Erythroblast (primary cell): ENCODE measurements at places on chromosomes 16 and 17.

GRCh38 chr17:61279476-61280145, 120.0 kb upstream of the TBX2 start:
- no peak for DNase-seq

- no peak for DNase-seq
Measured at GRCh38 chr17:58279736-58280479, 827 bp downstream of the MPO start.

DNA sequence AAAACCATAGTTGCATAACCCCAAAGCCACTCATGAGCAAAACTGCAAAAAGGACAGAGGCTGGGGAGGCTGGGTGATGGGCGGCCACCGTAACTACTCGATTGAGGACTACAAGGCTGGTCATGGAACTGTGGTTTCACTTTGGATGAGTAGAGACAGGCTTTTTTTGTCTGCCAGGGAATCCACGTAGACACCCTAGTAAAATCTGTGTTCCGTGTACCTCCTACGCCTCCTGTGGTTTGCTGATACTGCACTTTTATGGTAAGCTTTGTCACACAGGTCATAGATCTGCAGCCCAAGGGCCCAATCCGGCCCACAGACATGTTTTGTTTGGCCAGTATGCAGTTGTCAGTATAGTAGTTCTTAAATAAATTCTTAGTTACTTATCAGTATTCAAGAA, 2.2 kb upstream of the TLCD3B start:
- DNase-seq = no peak

- no peak for DNase-seq
Measured at GRCh38 chr16:87600246-87600645, 2.1 kb upstream of the JPH3 start.

DNA sequence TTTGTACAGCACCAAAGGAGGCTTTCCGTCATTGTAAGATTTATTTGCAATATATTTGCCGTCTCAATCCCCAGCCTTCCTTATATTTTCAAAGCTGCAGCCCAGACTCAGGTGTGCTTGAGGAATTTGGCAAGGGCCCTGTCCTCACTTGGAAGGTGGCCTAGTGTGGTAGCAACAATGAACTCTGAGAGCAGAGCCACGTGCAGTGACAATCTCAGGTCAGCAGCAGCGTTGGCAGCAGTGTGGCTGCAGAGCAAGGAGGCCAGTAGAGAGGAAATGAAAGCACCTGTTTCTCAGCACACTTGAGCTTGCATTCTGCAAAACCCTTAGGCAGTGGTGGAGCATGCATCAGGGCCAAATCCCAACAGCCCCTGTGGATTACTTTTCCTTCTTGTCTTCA, 613.5 kb downstream of the RBFOX1 start:
- DNase-seq = no peak

DNA sequence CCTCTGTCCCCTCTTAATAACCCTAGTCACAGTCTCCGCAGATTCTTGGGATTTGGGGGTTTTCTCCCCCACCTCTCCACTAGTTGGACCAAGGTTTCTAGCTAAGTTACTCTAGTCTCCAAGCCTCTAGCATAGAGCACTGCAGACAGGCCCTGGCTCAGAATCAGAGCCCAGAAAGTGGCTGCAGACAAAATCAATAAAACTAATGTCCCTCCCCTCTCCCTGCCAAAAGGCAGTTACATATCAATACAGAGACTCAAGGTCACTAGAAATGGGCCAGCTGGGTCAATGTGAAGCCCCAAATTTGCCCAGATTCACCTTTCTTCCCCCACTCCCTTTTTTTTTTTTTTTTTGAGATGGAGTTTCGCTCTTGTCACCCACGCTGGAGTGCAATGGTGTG, 5.6 kb downstream of the CCL22 start:
- no peak for DNase-seq

GRCh38 chr17:46192189-46192438, 1.1 kb downstream of the KANSL1 start:
- no peak for DNase-seq

- no peak for DNase-seq
Measured at GRCh38 chr17:65660947-65661346, 99.5 kb upstream of the AXIN2 start.

- no peak for DNase-seq
Measured at GRCh38 chr17:78044280-78044835, 84.2 kb downstream of the TMC6 start.

DNA sequence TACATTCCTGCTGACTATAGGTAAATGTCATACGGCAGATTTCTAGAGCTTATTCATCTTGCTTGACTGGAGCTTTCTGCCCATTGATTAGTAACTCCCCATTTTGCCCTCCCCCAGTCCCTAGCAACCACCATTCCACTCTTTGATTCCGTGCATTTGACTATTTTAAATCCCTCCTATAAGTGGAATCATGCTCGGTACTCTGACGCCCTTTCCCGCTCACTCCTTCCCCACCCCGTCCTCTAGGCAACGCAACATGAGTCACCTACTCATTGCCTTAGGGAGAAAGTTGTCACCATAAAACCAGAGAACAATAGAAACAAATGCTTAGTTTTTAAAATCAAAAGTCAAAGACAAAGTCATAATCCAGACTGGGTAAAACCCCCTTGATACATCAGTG, 45.5 kb upstream of the RBBP6 start:
- DNase-seq = no peak

- DNase-seq = no peak
Measured at GRCh38 chr17:19391432-19391831, 4.4 kb upstream of the MFAP4 start.

- no peak for DNase-seq
Measured at GRCh38 chr16:57749101-57749692, 13.6 kb downstream of the KATNB1 start.

DNA sequence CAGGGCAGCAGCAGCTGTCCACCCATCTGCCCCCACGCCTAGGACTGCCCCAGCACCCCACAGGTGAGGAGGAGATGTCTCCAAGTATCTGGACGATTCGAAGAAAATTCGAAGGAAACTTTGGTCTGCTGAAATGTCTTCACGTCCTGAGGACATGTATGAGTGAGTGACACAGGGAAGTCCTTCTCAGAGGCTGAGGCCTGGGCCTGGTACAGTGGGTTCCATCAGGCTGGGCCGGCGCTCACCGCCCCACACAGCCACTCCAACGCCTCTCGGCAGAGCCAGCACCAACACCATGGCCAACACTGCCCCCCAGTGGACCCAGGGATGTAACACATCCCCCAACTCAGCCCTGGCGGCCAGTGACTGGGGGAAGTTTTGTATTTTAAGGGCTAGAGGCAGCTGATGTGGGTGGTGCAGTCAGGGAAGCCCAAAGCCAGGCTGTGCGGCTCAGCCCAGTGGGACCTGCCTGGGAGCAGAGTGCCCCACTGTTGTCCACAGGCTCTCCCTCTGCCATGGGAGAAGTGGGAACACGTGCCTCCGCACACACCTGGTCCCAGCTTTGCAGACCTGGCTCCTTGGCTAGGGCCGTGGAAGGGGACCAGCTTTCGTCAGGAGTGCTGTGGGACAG, 55.8 kb upstream of the FASN start:
- DNase-seq = peak; percentile 89

DNA sequence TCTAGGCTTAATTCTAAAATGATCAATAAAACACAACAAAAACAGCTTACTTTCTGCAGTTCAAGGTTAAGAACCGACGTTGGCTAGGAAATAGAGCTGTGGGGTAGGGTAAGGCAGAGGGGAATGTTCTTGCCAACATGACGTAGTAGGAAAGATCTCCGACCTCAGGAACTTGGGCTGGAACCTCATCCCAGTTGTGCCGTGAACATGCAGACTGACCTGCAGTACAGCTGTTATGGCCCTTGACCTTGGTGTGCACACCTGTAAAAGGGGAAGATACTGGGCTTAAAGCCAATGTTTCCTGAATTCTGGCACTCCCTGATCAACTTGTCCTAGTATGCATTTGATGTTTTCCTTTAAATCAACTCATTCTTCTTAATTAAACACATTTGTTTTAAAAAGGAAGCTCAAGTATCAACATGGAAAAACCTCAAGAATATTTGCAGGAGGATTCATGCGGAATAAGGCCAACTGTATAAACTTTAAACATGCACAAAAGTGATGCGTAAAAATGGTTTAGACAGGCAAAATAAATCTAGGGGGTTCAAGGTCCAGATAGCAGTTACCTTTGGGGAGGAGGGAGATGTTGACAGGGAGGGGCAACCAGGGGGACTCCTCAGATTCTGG, 14.2 kb upstream of the SLC6A2 start:
- no peak for DNase-seq

GRCh38 chr17:81402981-81403467, 7.8 kb downstream of the BAHCC1 start:
- no peak for DNase-seq

DNA sequence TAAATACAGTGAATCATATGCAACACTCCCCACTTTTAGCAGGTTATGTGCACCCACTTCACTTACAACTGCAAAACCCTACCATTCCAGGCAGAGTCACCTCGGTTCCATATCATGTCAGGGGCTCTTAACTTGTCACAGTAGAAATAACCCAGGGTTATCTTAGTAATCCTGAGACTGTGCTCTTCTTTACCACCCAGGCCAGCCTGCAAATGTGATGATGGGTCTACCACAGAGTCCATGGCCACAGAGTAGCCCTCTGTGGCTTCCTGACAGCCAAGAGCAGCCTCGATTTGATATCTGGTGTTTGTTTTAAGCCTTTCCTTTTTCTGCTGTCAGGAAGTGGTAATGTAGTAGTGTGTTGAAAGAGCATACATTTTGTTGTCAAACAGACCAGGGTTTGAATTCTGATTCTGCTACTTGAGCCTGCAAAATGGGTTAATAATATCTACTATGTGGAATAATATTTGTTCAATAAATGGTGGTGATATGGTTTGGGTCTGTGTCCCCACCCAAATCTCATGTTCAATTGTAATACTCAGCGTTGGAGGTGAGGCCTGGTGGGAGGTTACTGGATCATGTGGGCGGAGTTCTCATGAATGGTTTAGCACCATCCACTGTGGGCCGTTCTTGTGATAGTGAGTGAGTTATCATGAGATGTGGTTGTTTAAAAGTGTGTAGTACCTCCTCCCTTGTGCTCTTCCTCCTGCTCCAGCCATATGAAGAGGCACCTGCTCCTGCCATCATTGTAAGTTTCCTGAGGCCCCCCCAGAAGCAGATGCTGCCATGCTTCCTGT, 416.5 kb downstream of the UTP18 start:
- no peak for DNase-seq

DNA sequence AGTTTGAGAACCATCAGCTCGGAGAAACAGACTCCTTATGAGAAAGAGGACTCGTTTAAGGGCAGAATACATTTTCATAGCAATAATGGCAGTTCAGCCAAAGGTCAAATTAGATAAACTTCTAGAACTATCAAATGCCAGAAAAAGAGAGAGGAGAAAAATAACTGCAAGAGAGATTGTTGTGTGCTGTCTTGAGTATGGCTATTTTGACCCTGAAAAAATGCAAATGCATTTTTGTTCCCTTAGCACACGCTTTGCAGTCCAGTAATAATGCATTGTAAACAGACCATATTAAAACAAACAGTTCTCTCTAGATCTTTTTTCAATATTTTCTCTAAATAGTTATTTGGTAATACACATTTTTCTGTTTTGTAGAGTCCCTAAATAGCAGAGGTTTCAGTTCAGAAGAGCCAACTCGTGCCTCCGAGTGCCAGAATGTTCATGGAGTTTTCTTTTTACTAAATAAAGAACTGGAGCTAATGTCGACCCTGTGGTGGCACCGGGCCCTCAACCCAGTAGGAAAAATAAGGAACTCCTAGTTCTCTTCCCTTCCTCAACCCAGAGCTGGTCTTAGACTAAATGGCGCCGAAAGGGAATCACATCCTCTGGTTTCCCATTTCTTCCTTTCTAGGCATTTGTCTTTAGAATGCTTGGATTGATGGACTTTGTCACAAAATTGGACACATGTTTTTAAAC, 298.0 kb downstream of the MAP2K4 start:
- no peak for DNase-seq

DNA sequence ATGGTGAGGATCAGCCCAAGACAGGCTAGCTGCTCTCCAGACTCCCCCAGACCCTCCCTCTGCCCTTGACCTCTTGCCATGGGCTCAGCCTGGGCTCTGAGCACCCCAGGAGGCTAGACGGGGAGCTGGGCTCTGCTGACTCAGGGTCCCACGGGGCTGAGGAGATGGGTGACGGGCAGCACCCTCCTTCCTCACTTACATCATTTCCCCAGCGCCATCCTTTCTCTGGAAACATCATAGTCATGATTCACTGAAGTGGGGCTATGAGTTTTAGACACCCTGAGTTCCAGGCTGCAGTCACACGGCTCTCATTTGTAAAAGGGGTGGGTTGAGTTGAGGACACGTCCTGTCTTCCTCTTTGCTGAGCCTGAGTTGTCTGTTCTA, 3.0 kb upstream of the ITGAX start:
- DNase-seq = no peak

DNA sequence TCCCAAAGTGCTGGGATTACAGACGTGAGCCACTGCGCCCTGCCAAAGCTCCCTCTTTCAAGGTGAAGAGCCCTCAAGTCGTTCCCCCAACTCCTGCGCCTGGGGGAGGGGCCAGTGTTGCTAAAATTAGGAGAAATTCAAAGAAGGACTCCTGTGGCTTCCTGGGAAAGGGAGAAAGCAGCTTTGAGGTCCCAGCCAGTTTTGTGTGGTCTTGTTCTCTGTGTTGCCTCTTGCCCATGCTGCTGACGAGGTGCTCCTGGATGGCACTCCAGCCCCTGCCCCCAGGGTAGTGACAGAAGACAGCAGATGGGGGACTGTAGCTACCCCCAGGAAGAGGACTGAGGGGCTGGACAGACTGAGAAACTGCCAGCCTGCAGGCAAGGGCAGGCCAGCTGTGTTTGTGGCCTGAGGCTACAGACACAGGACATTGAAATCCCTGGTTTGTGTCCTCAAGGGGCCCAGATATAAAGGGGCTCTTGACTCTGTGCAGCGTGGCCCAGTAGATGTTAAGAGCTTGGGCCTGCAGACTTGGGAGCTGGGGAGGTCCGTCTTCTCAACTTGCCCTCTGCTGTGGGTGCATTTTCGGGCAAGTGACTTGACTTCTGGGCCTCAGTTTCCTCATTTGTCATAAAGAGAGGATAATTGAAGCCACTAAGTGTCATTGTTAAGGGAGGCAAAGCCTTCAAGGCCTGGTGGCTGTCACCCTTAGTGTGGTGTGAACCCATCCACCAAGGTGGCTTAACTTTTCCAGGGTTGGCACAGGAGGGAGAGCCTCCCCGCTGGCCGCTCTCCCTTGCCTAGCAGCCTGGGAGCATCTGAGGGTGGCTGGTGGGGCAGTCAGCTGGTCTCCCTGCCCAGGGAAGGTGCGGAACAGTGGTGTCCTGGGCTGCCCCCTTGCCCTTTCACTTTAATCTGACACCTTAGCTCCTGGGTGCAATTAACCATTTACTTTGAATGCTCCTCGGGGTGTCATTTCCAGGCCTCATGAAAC, 4.1 kb downstream of the UBALD2 start:
- DNase-seq = no peak

- no peak for DNase-seq
Measured at GRCh38 chr16:78211946-78212345, 112.5 kb downstream of the WWOX start.

- no peak for DNase-seq
Measured at GRCh38 chr16:76241755-76242154, 35.4 kb upstream of the CNTNAP4 start.

- DNase-seq = no peak
Measured at GRCh38 chr16:49697631-49698452, 158.1 kb downstream of the ZNF423 start.

- DNase-seq = no peak
Measured at GRCh38 chr16:54026456-54026855, 260.1 kb downstream of the IRX3 start.
